HTR-8/SVneo (cell line): ENCODE measurements at places on chromosomes 11 and 22.
A peak's percentile ranks its signal among the peaks of the same experiment; 100 is the strongest.

DNA sequence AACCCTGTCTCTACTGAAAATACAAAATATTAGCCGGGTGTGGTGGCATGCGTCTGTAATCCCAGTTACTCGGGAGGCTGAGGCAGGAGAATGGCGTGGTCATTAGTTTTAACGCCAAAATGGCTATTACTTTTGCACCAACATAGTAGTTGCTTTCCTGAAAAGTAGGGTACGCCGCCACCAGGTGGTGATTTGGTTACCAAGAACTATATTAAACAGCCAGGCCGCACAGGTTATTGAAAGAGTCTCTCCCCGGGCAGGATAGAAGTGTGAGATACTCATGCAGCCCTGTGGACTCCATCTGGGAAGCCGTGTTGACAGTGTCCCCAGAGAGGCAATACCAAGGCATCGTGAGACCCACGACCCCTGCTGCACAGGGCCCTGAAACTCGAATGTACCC, 24.6 kb upstream of the LRRC32 start:
- DNase-seq = no peak

GRCh38 chr11:2271327-2272227, 1.2 kb upstream of the ASCL2 start:
- no peak for DNase-seq

GRCh38 chr11:18395735-18396504, 1.6 kb downstream of the LDHA start:
- DNase-seq = peak; percentile 96

DNA sequence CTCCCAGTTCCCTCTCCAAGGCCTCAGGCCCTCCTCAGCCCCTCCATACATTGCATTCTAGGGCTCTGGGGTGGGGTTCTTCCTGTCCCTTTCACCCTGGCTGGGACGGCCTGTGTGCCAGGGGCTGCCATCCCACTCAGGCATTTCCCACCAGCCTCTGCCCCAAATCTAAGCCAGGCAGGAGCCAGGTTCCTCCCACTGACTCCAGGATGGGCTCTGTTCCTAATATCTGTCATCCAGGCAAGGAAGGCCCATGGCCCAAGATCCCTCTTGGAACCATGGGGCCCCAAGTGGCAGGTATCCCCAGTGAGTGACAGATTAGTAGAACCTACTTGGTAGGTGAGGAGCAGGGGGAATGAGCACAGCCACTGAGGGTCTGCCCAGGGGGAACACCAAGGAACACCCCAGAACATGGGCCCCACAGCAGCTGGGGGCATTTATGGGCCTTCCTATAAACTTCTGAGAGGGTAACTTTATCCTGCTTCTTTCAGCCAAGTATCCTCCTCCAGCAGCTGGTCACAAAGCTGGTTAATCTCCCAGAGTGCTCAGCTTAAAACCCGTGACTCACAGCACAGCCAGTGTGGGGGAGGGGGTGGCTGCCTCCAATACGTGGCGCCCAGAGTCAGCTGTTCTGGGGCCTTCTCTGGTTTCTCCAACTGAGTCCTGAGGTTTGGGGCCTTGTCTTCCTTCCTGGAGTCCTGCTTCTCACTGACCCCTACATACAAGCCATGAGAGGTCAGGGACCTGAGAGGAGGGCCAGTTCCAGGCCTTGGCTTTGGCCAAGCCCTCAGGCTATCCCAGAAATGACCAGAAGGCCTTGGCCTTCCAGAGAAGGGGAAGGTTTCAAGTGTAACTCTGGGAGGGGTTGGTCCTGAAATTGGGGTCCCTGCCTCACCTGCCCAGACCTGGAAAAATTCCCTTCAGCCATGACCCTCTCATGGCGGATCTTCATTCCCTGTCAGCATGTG, 19.9 kb upstream of the MYOD1 start:
- no peak for DNase-seq

DNA sequence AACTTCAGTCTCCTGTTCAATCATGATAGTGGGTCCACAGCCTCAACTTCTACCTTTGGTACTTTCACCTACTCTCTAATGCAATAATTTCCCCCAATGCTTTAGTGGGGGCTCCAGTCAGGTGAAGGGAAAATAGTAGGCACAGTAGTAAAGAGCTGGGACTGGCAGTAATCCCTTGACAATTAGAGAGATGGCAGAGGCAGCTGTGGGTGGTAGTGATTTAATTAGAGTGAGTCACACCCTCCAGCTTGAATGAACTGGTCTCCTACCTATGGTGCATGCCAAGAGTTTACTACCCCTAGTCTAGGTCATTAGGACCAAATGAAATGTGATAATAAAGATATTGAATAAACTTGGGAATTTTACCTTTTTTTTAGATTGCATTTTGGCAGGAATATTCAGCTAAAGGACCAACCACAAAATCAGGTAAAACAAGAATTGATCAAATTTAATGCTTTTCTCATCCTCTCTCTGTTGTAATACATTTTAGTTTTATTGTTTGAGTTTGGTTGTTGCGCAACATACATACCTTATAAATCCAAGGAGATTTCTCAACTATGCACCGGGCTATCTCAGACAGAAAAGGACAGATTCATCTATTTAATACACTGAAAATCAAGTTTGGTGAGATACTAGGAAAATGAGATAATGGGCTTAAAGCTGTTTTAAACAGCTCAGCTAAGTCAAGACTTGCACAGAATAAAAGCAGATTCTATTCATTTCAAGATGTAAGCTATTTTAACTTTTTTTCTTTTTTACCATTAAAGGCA, 9.0 kb downstream of the PRRG4 start:
- no peak for DNase-seq

- no peak for DNase-seq
Measured at GRCh38 chr11:114169321-114169749, 109.8 kb downstream of the ZBTB16 start.

DNA sequence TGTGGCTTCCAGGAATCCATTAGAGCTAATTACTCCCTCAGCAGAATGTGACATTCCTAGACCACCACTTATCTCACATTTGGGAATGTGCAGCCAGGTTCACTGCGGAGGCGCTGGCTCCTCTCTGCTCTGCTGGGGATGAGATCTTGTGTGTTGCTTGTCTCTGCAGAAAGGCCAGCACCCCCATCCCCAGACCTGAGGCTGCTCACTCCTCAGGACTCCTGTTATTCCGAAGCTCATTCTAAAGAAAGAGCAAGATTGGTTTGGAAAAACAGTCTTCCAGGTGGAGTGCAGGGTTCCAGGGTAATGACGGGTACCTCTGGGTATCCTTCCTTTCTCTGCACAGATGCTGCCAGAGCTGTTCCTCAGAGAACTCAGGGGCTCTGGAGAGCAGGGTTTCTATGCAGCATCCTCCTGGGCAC, 20.8 kb downstream of the RSPH14 start:
- DNase-seq = no peak

DNA sequence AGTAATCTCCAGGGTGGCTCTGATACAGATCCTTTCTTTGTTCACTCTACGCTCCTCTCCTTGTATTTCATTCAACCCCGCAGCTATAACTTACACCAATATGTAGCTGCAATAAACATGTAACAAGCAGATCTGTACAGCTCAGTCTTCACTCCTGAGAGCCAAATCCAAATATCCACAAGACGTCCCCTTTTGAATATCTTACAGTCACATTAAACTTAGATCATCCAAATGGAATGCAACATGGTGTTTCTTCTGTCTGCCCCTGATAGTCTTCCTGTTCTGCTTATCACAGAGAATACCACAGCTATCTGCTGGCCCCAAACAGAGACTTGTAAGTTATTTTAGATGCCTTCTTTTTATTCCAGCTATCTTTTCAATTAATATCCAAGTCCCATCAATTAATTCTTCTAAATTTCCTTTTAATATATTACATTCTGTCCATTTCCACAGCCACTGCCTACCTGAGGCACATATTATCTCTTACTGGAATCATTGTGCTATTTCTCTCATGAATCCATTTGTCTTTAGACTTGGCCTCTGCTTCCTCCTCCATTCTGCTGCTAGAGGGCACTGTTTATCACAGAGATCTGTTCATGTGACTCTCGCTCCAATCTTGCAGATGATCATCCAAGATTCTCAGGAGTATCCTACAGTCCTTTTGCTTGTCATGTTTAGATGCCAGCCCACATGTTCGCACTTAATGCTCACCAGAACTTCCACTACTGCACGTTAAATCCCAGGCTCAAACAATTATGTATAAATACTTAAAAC, 908.6 kb downstream of the NTM start:
- DNase-seq = no peak

DNA sequence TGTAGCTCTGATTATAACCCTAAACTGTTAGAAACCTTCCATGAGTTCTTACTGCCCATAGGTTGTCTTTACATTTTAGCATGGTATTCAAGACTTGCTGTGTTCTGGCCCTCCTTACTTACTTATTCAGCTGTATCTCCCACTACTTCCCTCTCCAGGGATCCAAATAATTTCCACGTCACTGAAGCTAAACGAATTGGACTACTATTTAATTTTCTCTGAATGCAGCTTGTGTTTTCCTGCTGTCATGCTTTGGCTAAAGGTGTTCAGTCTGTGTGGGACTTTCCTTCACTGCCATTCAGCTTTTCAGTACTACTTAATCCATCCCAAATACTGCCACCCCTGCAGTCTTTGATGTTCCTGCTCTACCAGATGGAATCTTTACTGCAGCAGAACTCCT, 88.3 kb downstream of the UVRAG start:
- DNase-seq = no peak

DNA sequence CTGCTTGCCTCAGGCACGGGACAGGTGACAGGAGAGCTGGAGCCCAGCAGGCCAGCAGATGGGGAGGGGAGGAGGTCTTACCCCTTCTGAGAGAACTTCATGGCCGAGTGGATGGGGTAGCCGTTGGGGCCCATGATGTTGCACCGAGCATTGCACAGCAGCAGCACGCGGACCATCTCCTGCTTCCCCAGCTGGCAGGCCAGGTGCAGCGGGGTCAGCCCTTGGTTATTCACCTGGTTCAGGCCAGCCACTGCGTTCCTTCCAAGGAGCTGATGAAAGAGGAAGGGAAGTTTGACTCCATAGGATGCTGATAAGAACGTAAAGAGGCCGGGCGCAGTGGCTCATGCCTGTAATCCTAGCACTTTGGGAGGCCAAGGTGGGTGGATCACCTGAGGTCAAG, 29.4 kb upstream of the BAIAP2L2 start:
- no peak for DNase-seq

GRCh38 chr11:266676-267439, 11.3 kb upstream of the NLRP6 start:
- DNase-seq = no peak

- no peak for DNase-seq
Measured at GRCh38 chr11:71393283-71393682, 54.9 kb downstream of the DHCR7 start.

GRCh38 chr11:33476945-33477606, 219.9 kb downstream of the HIPK3 start:
- DNase-seq = no peak

DNA sequence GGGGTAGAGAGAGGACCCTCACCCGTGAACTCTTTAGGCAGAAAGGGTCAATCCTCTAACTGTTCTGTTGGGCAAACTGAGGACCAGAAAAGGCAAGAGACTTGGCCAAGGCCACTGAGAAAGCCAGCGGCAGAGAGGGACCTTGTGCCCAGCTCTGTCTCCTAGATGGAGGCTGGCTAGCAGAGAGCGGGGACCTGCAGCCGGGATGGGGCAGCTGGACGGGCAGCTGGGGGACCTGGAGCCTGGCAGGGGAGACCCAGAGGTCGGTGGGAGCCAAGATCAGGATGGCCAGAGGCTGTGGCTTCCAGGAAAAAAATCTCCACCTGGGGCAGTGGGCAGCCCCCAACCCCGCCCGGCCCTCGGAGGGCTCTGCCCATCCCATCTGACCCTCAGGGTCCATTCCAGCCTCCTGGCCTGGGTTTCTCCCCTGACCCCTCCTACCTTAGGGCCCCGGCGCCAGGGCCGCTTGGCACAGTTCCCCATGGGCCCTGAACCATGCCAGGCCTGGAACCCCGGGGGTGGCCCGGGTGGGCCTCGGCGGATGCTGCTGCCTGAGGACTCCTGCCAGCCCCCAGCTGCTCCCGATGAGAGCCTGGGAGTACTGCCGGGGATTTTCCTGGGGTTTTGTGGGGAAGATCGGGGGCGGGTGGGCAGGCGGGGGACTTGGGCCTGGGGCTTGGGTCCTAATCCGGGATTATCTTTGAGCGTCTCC, at the start of gene CABP2:
Gene CABP2 (minus strand): TSS at position 603 of the 712 bp plus-strand sequence. CDS start 120 bp downstream, at position 483.
- no peak for DNase-seq

DNA sequence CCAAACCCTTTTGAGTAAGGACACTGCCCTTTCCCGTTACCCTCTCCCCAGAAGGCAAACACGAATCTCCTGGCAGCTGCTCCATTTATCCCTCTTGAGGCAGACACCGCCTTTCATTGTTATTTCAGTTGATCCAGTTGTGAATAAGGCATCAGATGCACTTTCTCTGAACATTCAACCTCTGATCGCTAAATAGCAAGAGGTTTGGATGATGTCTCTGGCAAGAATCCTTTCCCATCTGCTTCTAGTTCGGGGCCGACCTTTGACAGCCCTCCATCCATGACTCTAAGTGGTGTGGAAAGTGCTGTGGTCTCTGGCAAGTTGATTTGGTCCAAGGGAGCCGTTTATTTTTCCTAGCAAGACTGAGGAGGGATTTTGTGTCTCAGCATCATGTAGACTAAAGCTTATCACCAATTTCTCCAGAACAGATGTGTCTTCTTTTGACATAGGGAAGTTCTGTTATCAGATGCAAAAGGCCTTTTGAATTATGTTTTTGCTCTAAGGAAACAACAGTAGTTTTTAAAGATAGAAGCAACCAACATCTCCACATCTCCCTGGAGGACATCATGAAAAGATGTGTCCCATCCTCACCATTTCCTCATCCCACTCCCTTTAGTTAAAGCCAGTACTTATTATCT, 123.6 kb downstream of the CCDC34 start:
- DNase-seq = no peak

GRCh38 chr11:59417023-59417422, 9.2 kb downstream of the OR5A2 start:
- no peak for DNase-seq

DNA sequence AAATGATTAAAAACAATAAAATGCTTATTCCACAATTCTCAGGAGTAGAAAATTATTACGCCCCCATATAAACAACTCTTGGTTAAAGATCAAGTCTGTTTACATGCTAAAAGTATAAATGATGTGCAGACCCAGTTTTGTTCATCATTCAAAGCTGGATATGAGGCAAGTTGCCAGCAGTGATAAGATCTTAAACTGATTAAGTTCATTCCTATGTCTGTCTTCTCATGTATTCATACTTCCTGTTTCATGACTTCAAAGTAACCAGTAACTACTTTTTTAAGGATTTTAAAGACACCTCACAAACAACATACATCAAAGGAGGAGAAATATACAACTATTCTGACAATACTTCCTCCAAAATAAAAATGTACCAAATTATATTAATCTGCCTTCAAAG, 55.0 kb upstream of the ARHGAP32 start:
- DNase-seq = no peak

GRCh38 chr11:44614281-44614775, 48.9 kb downstream of the CD82 start:
- DNase-seq = no peak

GRCh38 chr11:133014337-133014736, 518.0 kb downstream of the OPCML start:
- DNase-seq = no peak

- no peak for DNase-seq
Measured at GRCh38 chr11:39209981-39210380, 2249.5 kb downstream of the LRRC4C start.

DNA sequence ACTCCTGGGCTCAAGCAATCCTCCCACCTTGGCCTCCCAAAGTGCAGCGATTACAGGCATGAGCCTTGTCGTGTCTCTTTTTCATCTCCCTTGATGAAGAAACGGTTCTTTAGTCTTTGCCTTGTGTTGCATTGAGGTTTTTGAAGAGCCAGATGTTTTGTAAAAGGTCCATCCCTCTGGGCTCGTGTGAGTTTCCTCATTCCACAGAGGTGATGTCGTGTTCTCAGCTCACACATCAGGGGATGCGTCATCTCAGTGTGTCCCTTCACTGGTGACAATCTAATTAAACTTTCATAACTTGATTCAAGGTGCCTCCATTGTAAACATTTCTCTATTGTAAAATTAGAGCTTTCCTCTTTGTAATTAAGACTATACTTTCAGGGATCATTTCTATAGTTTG, 29.7 kb upstream of the TEF start:
- DNase-seq = no peak
